ENCODE measurements at places on chromosomes 1 and 21. TPM values are rescaled to one million over a fixed set of nuclear protein-coding genes. Genes with fewer than 3 reads are reported as not detected.

Gene TLR5
- total RNA-seq, result 0.09 TPM

Gene C1orf141
- total RNA-seq, result not detected

Gene FAM89A
- 13.2 TPM for total RNA-seq

Gene MFAP2
- 19.5 TPM for total RNA-seq

Gene GPR61
- total RNA-seq, result 0.66 TPM

Gene LPAR3
- total RNA-seq, result not detected

Gene NIBAN1
- total RNA-seq, result 7.5 TPM

Gene BROX
- total RNA-seq, result 27.3 TPM

Gene MSH4
- total RNA-seq, result 0.18 TPM

Gene INAVA
- under 0.01 TPM for total RNA-seq

Gene CD34
- 51.4 TPM for total RNA-seq

Gene REN
- not detected for total RNA-seq

Gene LCE6A
- total RNA-seq, result not detected

Gene RHD
- not detected for total RNA-seq

Gene AKNAD1
- not detected for total RNA-seq

Gene TTLL10
- not detected for total RNA-seq

Gene RBP7
- not detected for total RNA-seq

Gene LAMB3
- total RNA-seq, result 21.8 TPM

Gene FAM72B
- 1.8 TPM for total RNA-seq

Gene PTPRC
- 0.28 TPM for total RNA-seq

Gene RIMKLA
- total RNA-seq, result under 0.01 TPM

Gene TMEM240
- total RNA-seq, result 3.1 TPM

Gene SLC9C2
- total RNA-seq, result 2.0 TPM

Gene TRIM67
- total RNA-seq, result not detected

Gene SELL
- total RNA-seq, result 0.56 TPM

Gene SPRR1A
- not detected for total RNA-seq

Gene TMEM39B
- total RNA-seq, result 11.8 TPM

Data from endothelial cell of coronary artery (primary cell).